ENCODE measurements at places on chromosomes 3 and 15.

GRCh38 chr3:61053781-61054496, 197.3 kb downstream of the FHIT start:
- no peak for DNase-seq

DNA sequence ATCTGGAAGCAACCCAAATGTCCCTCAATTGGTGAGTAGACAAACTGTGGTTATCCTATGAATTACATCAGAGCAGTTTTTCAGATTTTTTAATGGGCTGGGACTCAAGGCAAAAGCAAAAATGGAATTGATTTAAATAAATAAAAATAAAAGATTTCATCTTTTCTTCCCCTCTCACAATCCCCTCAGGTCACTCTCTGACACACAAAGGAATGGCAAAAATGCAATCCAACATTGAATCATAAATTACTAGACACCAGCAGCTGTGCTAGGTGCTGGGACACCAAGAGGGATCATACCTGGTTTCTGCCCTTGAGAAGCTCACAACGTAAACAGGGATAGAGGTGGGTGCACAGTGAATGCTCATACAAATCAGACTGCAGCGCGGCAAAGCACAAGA, 58.8 kb downstream of the CPN2 start:
- no peak for DNase-seq

- no peak for DNase-seq
These were observed 332.6 kb downstream of the PTPRG start for GRCh38 chr3:61893840-61894566.

GRCh38 chr15:87943626-87944025, 312.9 kb downstream of the NTRK3 start:
- no peak for DNase-seq

- no peak for DNase-seq
These were observed 50.6 kb upstream of the AZI2 start for GRCh38 chr3:28399206-28399605.

DNA sequence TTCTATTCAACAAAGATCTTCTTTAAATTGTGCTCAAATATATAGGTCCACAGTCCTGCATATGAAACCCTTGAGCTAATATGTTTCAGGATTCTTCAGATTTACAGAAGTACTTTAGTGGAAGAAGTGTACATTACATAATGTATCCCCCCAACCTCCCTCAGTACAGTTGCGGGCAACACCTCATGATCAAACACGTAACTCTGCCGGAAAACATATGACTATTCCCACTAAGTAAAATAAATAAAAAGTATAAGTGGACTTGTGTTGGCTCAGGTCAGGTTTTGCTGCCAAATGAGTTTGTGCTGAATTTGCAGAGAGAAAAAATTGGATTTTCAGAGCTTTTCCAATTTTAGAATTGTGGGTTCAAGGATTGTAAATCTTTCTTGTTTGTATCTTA, 267.6 kb upstream of the MDFIC2 start:
- DNase-seq, result no peak

- DNase-seq, result no peak
These were observed 5.1 kb upstream of the FLNB start for GRCh38 chr3:58003093-58003492.

GRCh38 chr3:20401253-20401652, 215.2 kb upstream of the SGO1 start:
- DNase-seq, result no peak

Measured in stimulated activated CD4-positive, alpha-beta T cell treated with anti-CD3 and anti-CD28 coated beads, Interleukin-4, amount 100 ng/mL, for 48 hours (primary cell).